ENCODE measurements at places on chromosomes 5 and 9. TPM values are rescaled to one million over a fixed set of nuclear protein-coding genes. Genes with fewer than 3 reads are reported as not detected.
A peak's percentile ranks its signal among the peaks of the same experiment; 100 is the strongest.

Gene STARD4
- 68.5 TPM for total RNA-seq

DNA sequence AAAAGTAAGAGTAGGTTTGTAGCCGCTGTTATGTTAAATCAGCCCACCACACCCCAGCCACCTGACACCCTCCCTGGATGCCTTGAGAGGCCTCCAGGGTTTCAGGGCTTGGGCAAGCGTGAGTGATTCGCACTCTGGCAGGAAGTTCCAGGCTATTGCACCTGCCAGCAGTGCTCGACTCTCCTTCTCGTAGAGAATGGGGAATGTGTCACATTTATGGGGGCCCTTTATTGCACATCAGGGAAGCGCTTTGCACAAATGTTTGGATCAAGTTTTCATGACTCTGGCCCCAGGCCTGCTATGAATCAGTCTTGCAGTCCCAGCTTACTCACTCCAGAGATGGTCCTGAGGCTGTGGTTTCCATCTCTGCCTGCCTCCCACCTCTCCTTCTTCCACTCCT lies 66.1 kb upstream of the ADRA1B start:
- H3K27me3 ChIP-seq = no peaks in the 10 kb centered on the region
- no peak overlapping the region for H3K4me3 ChIP-seq
- peak; percentile 79 for DNase-seq

- no peak overlapping the region for H3K27ac ChIP-seq
- no peaks in the 10 kb centered on the region for H3K27me3 ChIP-seq
- no peak overlapping the region for H3K4me3 ChIP-seq
- H3K4me1 ChIP-seq = peaks cover 21% of the 10 kb centered on the region
- H3K36me3 ChIP-seq = no peaks in the 10 kb centered on the region
These were observed 74.2 kb upstream of the GRAMD2B start for GRCh38 chr5:126348855-126349635.

- H3K4me1 ChIP-seq = peaks cover 15% of the 10 kb centered on the region
- no peaks in the 10 kb centered on the region for H3K36me3 ChIP-seq
- DNase-seq = no peak
- no peaks in the 10 kb centered on the region for H3K27me3 ChIP-seq
These were observed 63.6 kb downstream of the PDE4D start for GRCh38 chr5:59829922-59830321.

Gene BTNL3
- not detected for total RNA-seq

Gene TAF1L
- total RNA-seq = 0.02 TPM

Gene ECM2
- total RNA-seq = 0.18 TPM

DNA sequence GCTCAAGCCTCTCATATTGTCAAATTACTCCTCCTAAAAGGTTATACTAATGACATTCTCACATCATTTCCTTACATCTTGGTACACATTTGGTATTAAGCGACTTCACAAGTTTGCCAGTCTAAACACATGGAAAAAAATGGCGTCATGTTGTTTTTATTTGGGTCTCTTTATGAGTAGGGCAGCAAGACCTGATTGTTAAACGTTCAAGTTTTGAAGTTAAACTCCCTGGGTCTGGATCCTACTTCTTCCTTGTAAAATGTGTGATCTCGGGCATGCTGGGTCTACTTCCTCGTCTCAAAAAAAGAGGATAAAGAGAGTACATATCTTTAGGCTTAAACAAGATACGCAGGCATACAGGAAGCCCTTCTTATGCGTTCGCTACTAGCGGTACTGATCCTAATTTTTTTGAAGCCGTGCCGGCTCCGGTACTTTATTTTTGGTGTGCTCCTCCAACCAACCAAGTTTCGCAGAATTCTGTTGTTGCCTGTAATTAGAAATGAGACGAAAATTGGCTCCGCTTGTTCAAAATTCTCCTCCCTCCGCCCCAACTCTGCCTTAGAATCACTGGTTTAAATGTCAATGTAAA lies 596 bp upstream of the CDC37L1 start:
- peaks cover 17% of the 10 kb centered on the region for H3K4me1 ChIP-seq
- no peak for DNase-seq
- peak overlapping the region; percentile 89 for H3K4me3 ChIP-seq
- no peaks in the 10 kb centered on the region for H3K36me3 ChIP-seq
- H3K27me3 ChIP-seq = no peaks in the 10 kb centered on the region
- H3K27ac ChIP-seq = peak overlapping the region; percentile 94

GRCh38 chr9:124880501-124880900 lies 18.6 kb downstream of the ARPC5L start:
- peaks cover 31% of the 10 kb centered on the region for H3K36me3 ChIP-seq
- no peak overlapping the region for H3K4me3 ChIP-seq
- DNase-seq = no peak
- H3K4me1 ChIP-seq = no peaks in the 10 kb centered on the region
- H3K27ac ChIP-seq = no peak overlapping the region

- DNase-seq = no peak
- H3K27me3 ChIP-seq = no peaks in the 10 kb centered on the region
- H3K36me3 ChIP-seq = no peaks in the 10 kb centered on the region
These were observed 50.8 kb downstream of the SEC61B start for GRCh38 chr9:99272836-99273235.

Gene SCGB3A2
- 0.82 TPM for total RNA-seq

Gene CYLC2
- total RNA-seq = not detected

DNA sequence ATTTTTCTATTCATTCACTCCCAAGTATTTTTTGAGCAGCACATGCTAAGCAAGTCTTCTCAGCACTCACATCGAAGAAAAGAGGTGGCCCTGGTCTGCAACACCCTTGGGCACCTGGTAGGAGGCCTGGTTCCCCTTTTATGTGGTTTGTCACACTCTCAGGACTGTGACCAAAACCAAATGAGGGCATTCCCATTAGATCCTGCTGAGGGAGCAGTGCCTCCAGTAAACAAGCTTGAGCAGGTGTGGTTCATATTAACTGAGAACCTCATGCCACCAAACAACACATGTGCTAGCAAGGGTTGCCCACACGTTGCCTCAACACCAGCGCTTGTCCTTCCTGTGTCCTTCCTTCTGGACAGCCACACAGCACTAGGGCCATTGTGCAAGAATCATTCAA lies 26.9 kb upstream of the SYK start:
- no peak overlapping the region for H3K27ac ChIP-seq
- no peaks in the 10 kb centered on the region for H3K4me1 ChIP-seq
- no peak for DNase-seq
- no peaks in the 10 kb centered on the region for H3K36me3 ChIP-seq
- H3K27me3 ChIP-seq = no peaks in the 10 kb centered on the region
- H3K4me3 ChIP-seq = no peak overlapping the region

DNA sequence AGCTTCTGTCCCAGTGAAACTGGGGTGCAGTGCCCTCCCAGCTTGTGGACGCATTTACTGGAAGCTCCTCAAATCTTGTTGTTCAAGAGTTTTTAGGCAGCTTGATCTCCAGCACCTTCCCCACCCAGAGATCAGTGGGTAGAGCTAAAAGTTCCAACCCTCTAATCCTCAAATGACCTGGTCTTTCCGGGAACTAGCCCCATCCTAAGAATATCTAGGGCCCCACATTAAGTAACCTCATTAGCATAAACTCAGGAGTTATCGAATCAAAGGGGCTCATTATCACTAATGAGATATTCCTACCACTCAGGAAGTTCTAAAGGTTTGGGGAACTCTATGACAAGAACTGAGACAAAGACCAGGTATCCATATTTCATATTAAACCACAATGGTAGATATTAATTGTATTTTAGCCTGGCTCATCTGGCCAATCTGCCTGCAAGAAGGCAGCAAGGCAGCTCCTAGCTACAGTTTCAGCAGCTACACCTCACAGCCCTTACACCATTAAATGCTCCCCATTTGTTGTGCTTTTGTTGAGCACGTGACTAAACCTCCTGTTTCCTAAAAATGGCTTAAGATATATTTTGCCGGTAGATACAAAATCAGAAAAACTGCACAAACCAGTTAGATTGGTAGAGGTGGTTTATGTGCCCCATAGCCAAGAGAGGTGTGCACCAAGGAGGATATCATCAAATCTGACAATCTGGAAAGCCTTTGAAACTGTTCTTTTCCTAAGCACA lies 24.6 kb upstream of the SLC22A5 start:
- no peaks in the 10 kb centered on the region for H3K4me1 ChIP-seq
- no peaks in the 10 kb centered on the region for H3K36me3 ChIP-seq
- H3K27me3 ChIP-seq = no peaks in the 10 kb centered on the region

- H3K27ac ChIP-seq = no peak overlapping the region
- DNase-seq = peak; percentile 8
- H3K4me3 ChIP-seq = no peak overlapping the region
- H3K27me3 ChIP-seq = no peaks in the 10 kb centered on the region
- no peaks in the 10 kb centered on the region for H3K36me3 ChIP-seq
These were observed 290.5 kb downstream of the SLF1 start for GRCh38 chr5:94908889-94909480.

- no peak overlapping the region for H3K4me3 ChIP-seq
- H3K4me1 ChIP-seq = no peaks in the 10 kb centered on the region
- no peak for DNase-seq
- no peak overlapping the region for H3K27ac ChIP-seq
These were observed 11.8 kb upstream of the APBA1 start for GRCh38 chr9:69683927-69684326.

Gene FOXD4
- total RNA-seq = 0.31 TPM

Gene SLC36A2
- total RNA-seq = not detected

Gene RGS7BP
- total RNA-seq = 0.07 TPM

DNA sequence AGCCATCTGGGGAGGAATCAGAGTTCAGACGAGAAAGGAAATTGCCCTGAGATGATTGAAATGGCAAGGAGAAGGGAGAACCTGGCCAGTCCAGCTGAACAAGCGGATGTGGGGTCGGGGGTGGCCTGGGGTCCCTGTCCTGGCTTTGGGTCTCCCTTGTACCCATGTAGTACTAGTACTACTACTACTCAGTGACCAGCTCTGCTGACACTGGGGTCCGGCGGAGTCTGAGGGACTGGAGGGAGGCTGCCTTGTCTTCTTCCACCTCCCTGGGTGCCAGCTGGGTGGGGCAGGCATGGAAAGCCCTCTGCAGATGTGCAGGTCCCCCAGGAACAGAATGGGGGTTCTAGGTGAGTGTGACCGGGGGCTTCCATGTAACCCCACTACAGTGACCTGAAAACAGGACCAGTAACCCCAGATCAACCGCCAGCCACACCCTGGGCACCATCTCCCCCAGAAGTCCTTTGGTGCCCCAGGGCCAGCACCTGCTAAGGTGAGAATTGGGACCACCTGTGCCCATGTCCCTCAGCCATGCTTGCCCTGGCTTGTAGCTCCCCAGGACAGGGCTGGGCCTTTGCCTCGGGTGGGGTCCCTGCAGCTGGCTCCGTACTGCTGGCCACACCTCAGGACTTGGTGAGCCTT lies 89.1 kb upstream of the COL5A1 start:
- peaks cover 41% of the 10 kb centered on the region for H3K4me1 ChIP-seq
- H3K4me3 ChIP-seq = no peak overlapping the region
- no peaks in the 10 kb centered on the region for H3K36me3 ChIP-seq
- H3K27ac ChIP-seq = peak overlapping the region; percentile 78

Gene MARVELD2
- 10.6 TPM for total RNA-seq

- no peak overlapping the region for H3K27ac ChIP-seq
- H3K36me3 ChIP-seq = no peaks in the 10 kb centered on the region
- DNase-seq = peak; percentile 58
- H3K27me3 ChIP-seq = no peaks in the 10 kb centered on the region
- H3K4me1 ChIP-seq = no peaks in the 10 kb centered on the region
These were observed 46.3 kb upstream of the PALM2AKAP2 start for GRCh38 chr9:109733690-109734089.

Gene WNK2
- 0.89 TPM for total RNA-seq

Gene POU4F3
- 0.18 TPM for total RNA-seq

DNA sequence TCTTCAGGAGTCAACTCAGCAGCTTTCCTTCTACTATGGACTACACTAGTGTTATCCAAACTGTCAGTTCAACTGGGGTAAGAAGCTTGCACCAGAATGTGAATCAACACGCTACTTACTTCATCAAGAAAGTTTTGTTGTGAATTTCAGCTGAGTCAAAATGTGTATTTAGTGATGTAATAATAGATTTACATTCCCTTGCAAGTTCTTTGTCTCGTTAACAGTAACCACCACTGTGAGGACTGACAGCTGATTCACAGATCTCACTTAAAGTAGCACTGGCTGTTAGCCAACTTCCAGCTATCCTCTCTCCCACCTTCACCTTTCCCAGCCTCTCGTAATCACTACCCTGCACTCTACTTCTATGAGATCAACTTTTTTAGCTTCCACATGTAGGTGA lies 445.3 kb downstream of the NTRK2 start:
- H3K36me3 ChIP-seq = no peaks in the 10 kb centered on the region
- H3K4me1 ChIP-seq = peaks cover 6% of the 10 kb centered on the region
- H3K27ac ChIP-seq = no peak overlapping the region
- DNase-seq = peak; percentile 33
- no peaks in the 10 kb centered on the region for H3K27me3 ChIP-seq

DNA sequence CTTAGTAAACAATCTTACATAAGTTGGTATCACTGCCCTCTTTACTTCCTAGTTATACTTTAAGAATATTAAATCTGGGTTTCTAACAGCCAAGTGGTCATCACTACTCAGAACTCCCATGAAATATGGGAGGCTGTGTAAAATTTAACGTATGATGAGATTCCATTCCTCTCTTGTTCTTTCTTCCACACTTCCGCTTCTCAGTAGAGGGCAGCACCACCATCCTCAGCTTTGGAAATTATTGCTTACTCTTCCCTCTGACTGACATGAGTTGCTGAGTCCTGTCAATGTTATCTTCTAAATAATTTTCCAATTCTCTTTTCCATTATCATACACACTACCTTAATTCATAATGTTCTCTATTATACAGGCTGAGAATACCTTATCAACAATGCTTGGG lies 194.0 kb downstream of the RFX3 start:
- no peak overlapping the region for H3K4me3 ChIP-seq
- no peaks in the 10 kb centered on the region for H3K27me3 ChIP-seq
- no peaks in the 10 kb centered on the region for H3K4me1 ChIP-seq
- H3K36me3 ChIP-seq = no peaks in the 10 kb centered on the region
- no peak overlapping the region for H3K27ac ChIP-seq
- DNase-seq = no peak

- no peak for DNase-seq
- no peaks in the 10 kb centered on the region for H3K36me3 ChIP-seq
- H3K27me3 ChIP-seq = peaks cover 2% of the 10 kb centered on the region
- H3K4me3 ChIP-seq = no peak overlapping the region
These were observed 45.0 kb downstream of the CRB2 start for GRCh38 chr9:123400926-123401503.

- H3K27me3 ChIP-seq = no peaks in the 10 kb centered on the region
- DNase-seq = no peak
- no peaks in the 10 kb centered on the region for H3K36me3 ChIP-seq
- no peaks in the 10 kb centered on the region for H3K4me1 ChIP-seq
- no peak overlapping the region for H3K27ac ChIP-seq
- no peak overlapping the region for H3K4me3 ChIP-seq
These were observed 24.4 kb upstream of the MROH2B start for GRCh38 chr5:41095324-41096101.

DNA sequence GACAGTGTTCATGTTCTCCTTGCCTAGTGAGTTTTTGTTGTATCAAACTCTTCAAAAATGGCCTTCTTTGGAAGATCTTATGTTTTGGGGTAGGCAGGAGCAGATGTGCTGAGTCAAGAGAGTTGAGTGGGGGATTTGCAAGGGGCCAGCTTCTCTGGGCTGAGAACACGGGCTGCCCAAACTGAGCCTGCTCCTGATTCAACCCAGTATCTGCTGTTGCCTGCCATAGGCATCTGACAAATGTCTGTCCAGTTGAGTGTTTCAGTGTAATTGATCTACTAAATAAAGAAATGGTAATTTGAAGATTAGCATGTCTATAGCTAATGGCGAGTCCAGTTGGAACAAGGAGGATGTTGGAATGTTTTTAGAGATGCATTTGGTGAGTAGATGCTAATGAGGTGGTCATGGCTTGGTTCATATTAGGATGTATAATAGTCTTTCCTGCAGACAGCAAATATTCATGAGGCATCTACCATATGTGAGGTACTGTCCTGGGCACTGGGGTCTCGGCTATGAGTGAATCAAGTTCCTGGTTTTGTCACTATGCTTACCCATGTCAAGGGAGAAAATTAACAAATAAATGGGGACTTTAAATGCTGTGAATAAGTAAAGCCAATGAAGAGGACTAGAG lies 119.5 kb downstream of the ADCY2 start:
- H3K27me3 ChIP-seq = no peaks in the 10 kb centered on the region
- no peak overlapping the region for H3K4me3 ChIP-seq
- no peak overlapping the region for H3K27ac ChIP-seq
- H3K4me1 ChIP-seq = no peaks in the 10 kb centered on the region

Gene MED7
- 9.3 TPM for total RNA-seq

Measured in astrocyte (in vitro differentiated cells and primary cell).